ENCODE measurements at places on chromosomes 1 and 21.
A peak's percentile ranks its signal among the peaks of the same experiment; 100 is the strongest.

DNA sequence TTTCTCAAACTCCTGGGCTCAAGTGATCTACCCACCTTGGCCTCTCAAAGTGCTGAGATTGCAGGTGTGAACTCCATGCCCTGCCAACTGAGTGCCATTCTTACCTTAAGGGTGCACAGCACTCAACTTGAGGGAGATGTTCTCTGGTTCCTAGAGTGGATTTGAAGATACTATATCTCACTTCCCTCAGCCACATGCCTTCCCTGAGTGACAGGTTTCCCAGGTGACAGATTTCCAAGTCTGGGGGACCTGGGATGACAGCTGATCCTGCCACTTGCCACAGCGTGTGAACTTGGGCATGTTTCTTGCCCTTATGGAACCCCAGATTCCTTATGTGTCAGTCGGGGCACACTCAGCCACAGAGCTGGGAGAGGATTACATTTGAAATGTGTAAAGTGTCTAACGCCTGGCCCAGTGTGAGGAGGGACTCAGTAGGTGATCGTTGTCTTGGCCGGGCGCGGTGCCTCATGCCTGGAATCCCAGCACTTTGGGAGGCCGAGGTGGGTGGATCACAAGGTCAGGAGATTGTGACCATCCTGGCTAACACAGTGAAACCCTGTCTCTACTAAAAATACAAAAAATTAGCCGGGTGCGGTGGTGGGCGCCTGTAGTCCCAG is 29.6 kb upstream of the BTG2 start:
- DNase-seq, result no peak

- no peak for DNase-seq
Measured at GRCh38 chr1:148355976-148356375, 127.1 kb downstream of the PPIAL4G start.

DNA sequence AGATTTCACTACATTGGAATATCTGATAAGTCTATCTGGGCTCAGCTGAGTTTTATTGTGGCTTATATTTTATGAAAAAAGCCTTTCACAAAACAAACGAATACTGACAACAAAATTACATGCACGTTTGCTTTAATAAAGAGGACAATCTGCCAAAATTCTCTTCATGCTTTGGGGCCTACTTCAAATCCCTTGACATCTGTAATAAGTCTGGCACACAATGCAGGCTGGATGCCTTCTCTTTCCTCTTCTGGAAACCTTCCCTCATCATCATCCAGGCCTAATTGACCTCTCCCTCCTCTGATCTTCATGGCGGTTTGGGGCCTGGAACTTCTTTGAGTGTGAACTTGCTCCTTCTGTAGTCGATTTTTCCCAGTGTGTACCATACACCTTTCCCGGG is 70.3 kb downstream of the MAP10 start:
- DNase-seq, result no peak

DNA sequence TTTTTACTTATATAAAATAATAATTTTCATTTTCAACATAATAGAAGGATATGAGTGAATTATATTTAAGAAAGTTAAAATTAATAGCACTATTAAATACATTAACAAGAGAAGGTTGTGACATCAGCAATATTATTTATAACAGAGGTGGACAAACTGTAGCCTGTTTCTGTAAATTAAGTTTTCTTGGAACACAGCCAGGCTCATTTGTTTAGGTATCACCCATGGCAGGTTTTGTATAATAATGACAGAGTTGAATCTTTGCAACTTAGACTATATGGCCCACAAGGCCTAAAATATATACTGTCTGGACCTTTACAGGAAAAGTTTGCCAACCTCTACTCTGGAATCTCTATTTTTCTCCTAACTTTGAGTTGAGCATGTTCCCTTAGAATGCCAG is 42.8 kb upstream of the CACYBP start:
- DNase-seq, result no peak

- DNase-seq, result no peak
Measured at GRCh38 chr1:118122234-118123004, 62.6 kb downstream of the SPAG17 start.

DNA sequence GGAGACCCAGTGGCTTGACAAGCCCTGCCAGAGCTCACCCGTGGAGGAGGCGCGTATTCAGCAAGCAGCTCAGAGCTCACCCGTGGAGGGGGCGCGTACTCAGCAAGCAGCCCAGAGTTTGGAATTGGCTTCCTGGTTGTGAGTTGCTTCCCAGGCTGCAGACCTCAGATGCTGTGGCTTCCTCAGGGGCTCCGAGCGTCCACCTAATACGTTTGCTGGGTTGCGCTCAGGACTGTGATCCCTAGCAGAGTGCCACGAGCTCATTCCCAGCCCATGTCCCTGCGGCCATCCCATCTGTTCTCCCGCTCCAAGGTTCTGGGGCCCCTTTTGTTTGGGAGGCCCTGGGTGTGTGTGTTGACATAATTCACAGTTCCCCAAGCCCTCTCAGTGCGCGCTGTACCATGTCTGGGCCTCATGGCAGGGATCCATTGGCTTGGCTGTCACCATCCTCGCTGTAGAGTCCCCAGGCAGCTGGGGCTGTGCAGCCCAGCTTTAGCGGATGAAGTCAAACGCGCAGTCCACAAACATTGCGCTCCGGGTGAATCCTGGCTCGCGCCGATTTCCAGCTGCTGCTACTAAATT is 3.6 kb downstream of the AJAP1 start:
- DNase-seq, result no peak

GRCh38 chr1:221994939-221995338 is 253.1 kb upstream of the DUSP10 start:
- peak; percentile 92 for DNase-seq

DNA sequence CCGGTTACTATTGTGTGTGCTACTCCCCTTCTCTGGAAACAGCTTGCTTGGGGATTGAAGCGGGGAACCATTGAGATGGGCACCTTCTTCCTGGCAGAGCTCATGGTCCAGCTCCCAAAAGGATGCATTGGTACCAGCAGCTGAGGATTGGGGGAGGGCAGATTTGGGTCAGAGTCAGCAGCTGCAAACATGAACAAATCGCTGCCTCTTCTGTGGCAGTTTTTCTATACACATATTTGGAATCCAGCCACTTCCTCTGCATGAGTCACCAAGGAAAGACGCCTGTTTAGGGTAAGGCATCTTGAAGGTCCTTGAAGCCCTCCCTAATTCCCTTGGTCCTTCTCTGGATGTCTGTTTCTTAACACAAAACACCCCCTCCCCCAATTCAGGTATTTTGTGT is 104.7 kb downstream of the DAB1 start:
- no peak for DNase-seq

DNA sequence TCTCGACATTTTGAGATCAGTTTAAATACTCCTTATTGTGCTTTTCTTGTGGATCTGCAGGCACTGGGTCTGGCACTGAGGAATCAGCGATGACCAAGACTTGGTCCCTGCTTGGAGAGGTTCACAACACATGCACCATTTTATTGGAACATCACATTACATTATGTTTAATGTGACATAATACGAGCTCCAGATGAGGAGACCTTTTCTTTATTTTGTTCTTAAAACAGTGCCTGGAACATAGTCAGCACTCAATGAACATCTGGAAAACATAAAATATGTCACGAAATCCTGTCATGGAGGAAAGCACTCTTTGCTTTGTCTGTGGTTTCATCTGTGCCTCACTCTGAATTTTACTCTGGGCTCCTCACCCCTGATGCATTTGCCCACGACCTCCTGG is 110.7 kb downstream of the ST6GALNAC3 start:
- no peak for DNase-seq

GRCh38 chr1:74755475-74755874 is 22.5 kb downstream of the TYW3 start:
- DNase-seq, result no peak

DNA sequence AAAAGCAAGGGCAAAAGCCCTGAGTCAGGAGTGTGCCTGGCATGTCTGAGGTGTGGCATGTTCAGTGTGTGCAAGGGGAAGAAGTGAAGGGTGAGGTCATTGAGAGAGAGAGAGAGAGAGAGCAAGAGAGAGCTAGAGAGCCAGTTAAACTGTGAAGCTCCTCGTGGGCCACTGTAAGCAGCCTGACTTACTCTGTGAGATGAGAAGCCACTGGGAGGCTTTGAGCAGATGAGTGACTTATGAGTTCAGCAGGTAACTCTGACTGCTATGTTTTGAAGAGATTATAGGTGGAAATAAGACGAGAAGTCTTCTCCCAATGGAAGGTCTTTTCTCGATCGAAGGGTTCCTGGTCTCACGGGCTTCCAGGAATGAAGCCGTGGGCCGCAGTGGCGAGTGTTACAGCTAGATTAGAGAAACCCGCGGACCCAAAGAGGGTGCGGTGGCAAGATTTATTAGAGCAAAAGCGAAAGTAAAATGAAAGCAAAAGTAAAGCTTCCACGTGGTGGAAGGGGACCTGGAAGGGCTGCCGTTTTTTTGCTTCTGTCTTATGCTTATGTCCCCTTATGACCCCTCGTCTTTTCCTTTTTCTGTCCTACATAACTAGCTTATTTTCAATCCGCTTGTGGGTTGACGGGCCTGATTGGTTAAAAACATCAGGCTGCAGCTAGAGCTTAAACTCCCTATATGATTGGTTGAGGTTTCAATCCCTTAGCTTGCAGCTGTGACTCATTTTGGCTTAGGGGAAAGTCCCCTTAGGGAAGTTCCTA is 323.1 kb upstream of the FAM78B start:
- peak; percentile 6 for DNase-seq

DNA sequence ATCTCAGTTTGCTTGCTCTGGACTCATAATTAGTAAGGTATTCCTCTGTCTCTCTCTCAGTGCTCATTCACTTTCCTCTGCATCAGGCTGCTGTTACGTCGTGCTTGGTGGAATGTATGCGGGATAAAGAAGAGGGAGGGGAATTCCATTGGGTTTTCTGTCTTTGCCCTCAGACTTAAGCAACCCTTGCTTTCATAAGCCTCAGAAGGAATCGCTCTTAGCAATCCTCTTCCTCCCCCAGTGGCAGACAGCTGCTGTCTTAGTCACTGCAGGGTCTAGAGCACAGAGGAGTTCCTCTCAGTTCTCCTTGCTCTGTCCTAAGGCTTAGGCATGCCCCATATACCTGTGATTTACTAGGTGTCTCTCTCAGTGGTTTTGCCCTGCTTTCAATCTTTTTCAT is 19.1 kb upstream of the NTMT2 start:
- peak; percentile 83 for DNase-seq

DNA sequence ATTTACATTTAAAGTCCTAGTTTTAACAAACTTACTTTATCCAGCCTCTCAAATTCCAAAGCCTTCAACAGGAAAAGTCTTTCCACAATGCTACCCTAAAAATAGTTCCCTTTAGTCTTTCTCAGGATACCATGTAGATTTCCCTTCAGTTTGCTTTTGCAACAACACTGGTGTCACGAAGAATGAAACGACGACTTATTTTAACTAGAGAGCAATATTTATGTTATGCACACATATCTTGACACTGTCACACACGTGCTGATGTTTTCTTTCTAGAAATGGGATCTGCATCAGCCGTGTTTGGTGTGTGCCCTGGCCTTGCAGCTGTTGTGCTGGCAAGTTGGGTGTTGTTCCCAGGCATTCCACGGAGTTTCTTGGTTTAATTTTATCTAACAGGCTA is 75.5 kb downstream of the SIPA1L2 start:
- DNase-seq, result no peak

- DNase-seq, result peak; percentile 55
Measured at GRCh38 chr1:154729031-154729442, 121.1 kb upstream of the ADAR start.

Measured in stromal cell of bone marrow (primary cell).